ENCODE measurements at places on chromosomes 5 and 9. TPM values are rescaled to one million over a fixed set of nuclear protein-coding genes. Genes with fewer than 3 reads are reported as not detected.

KCNIP1 gene
- not detected for total RNA-seq

OR2S2 gene
- not detected for total RNA-seq

MAPKAP1 gene
- 58.7 TPM for total RNA-seq

HMGCR gene
- 49.4 TPM for total RNA-seq

SPINK4 gene
- not detected for total RNA-seq

ARHGEF28 gene
- total RNA-seq, result not detected

MARCHF3 gene
- total RNA-seq, result 1.5 TPM

RFESD gene
- total RNA-seq, result 6.2 TPM

KIAA1958 gene
- total RNA-seq, result 6.8 TPM

WDR70 gene
- 31.8 TPM for total RNA-seq

Measured in activated CD4-positive, alpha-beta T cell treated with anti-CD3 and anti-CD28 coated beads, Interleukin-2, amount 10 ng/mL, durations not matched to agents 7 days and 5 days (primary cell).